Activated CD4-positive, alpha-beta T cell treated with anti-CD3 and anti-CD28 coated beads, Interleukin-2, amount 10 ng/mL, durations not matched to agents 7 days and 5 days (primary cell): ENCODE measurements at places on chromosomes 4 and X. TPM values are rescaled to one million over a fixed set of nuclear protein-coding genes. Genes with fewer than 3 reads are reported as not detected.

DNA sequence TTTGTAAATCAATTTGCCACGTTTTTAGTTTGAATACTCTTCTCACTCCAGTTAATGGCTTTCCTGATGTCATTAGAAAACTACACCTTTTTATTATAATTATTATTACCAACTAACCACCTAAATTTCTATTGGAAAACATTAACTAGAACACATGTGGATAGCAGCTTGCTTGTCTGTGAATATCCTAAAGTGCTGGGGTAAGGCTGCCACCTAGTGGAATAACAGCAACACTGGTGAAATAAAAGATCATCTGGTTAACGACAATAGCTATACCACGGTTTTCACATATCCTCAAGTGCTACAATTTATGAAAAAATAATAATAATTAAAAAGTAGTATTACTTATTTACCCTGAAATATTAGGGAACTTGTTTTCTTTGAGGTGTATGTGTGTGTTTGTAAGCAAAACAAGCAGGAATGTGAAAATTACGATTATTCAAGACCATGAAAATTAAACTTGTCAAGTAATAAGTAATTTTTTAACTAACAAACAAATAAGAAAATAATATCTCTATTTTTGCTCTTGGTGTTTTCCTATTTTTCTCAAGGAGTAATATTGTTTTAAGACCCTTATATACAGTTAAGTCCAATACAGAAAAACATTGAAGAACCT is 130.1 kb upstream of the TECRL start:
- peak; percentile 57 for DNase-seq
- H3K4me3 ChIP-seq: no peak overlapping the region
- H3K27ac ChIP-seq: no peak overlapping the region
- H3K27me3 ChIP-seq: no peaks in the 10 kb centered on the region
- H3K4me1 ChIP-seq: no peaks in the 10 kb centered on the region

DNA sequence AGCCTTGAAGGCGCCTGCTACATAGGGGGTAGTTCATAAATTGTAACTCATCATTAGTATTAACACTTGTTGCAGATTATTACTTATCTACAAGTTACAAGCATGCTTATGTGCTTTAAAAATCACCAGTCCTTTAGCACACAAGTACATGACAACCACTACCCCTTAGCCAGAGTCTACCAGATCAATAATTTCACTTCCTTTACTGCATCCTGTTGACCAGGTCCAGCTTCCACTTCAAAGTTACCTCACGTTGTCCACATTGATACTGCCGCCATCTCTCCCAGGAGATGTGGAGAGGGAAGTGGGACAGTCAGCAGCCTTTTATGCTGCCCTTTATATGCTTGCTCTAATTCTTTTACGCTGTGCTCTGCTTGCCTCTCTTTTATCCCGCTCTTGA is 231.3 kb upstream of the CXXC4 start:
- no peak overlapping the region for H3K4me3 ChIP-seq
- H3K4me1 ChIP-seq: no peaks in the 10 kb centered on the region
- no peak overlapping the region for H3K27ac ChIP-seq
- no peaks in the 10 kb centered on the region for H3K27me3 ChIP-seq

- no peaks in the 10 kb centered on the region for H3K36me3 ChIP-seq
- no peaks in the 10 kb centered on the region for H3K27me3 ChIP-seq
- H3K27ac ChIP-seq: no peak overlapping the region
Observed at GRCh38 chr4:66693694-66694093, 851.6 kb downstream of the CENPC start.

GRCh38 chr4:42750091-42750490 is 93.2 kb upstream of the ATP8A1 start:
- peaks cover 2% of the 10 kb centered on the region for H3K27me3 ChIP-seq
- no peak overlapping the region for H3K27ac ChIP-seq
- H3K4me3 ChIP-seq: no peak overlapping the region
- DNase-seq: peak; percentile 17
- H3K36me3 ChIP-seq: no peaks in the 10 kb centered on the region

EPHA5 gene
- not detected for total RNA-seq

GRCh38 chr4:119024102-119024501 is 111.5 kb upstream of the MYOZ2 start:
- no peak for DNase-seq
- H3K27ac ChIP-seq: no peak overlapping the region
- H3K4me1 ChIP-seq: no peaks in the 10 kb centered on the region
- H3K36me3 ChIP-seq: no peaks in the 10 kb centered on the region
- H3K27me3 ChIP-seq: peaks cover 1% of the 10 kb centered on the region

DNA sequence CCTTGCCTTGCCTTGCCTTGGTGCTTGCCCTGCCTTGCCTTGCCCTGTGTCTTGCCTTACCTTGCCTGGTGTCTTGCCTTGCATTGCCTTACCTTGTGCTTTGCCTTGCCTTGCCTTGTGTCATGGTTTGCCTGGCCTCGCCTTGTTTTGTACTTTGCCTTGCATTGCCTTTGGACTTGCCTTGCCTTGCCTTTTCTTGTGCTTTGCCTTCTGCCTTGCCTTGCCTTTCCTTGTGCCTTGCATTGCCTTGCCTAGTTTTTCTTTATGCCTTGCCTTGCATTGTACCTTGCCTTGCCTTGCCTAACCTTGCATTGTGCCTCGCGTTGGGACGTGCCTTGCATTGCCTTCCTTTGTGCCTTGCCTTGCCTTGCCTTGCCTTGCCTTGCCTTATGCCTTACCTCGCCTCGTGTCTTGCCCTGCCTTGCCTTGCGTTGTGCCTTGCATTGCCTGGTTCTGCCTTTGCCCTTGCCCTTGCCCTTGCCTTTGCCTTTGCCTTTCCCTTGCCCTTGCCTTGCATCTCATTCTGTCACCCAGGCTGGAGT is 82.8 kb downstream of the TAB3 start:
- no peak overlapping the region for H3K27ac ChIP-seq
- no peaks in the 10 kb centered on the region for H3K36me3 ChIP-seq
- H3K27me3 ChIP-seq: no peaks in the 10 kb centered on the region
- H3K4me3 ChIP-seq: no peak overlapping the region
- no peak for DNase-seq

PNCK gene
- total RNA-seq: not detected

GABRE gene
- total RNA-seq: not detected

GRCh38 chrX:69162361-69162865 is 2.8 kb downstream of the PJA1 start:
- no peaks in the 10 kb centered on the region for H3K27me3 ChIP-seq
- peaks cover 30% of the 10 kb centered on the region for H3K4me1 ChIP-seq
- H3K36me3 ChIP-seq: peaks cover 10% of the 10 kb centered on the region
- no peak overlapping the region for H3K4me3 ChIP-seq

EDNRA gene
- not detected for total RNA-seq

SMIM31 gene
- not detected for total RNA-seq

DNA sequence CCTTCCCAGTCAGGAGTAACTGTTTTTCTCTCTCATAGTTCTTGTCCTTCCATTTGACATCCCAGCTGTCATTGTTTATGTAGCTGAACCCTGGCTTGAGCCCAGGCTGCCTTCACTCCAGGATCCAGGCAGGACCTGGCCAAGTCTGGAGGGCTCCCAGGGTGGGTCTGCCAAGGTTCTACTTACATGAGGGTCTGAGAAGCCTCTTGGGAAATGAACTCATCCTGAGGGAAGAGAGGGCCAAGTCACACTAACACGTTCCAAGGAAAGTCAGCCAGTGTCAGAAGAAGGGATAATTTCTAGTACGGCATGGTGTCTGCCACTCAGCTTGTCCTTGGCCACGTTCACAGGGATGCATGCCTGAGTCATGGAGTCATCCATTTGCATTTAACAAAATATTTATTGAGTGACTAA is 54.8 kb upstream of the SRD5A3 start:
- H3K27ac ChIP-seq: no peak overlapping the region
- no peak for DNase-seq
- no peak overlapping the region for H3K4me3 ChIP-seq
- no peaks in the 10 kb centered on the region for H3K4me1 ChIP-seq
- no peaks in the 10 kb centered on the region for H3K36me3 ChIP-seq
- H3K27me3 ChIP-seq: peaks cover 3% of the 10 kb centered on the region
